Activated T-helper 9 cell treated with anti-CD3 and anti-CD28 coated beads, Interleukin-2, amount 50 U/mL, for 16 hours (primary cell): ENCODE measurements at places on chromosomes 13 and 19.

DNA sequence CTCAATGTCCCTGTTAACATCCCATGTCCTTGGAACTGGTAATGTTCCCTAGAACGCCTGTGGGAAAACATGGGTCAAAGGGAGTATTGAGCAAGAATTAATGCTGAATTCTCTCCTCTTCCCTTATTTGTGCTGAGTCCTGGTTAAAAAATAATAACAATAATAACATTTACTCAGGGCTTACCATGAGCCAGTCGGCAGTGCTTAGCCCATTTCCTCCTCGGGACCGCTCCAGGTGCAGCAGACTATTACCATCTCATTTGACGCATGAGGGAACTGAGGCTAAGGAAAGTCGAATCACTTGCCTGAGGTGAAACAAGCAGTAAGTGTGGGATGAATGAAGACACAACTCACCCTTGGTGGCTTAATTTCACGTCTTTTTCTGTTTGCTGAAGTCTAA is 33.6 kb upstream of the SLC15A1 start:
- no peak for DNase-seq

DNA sequence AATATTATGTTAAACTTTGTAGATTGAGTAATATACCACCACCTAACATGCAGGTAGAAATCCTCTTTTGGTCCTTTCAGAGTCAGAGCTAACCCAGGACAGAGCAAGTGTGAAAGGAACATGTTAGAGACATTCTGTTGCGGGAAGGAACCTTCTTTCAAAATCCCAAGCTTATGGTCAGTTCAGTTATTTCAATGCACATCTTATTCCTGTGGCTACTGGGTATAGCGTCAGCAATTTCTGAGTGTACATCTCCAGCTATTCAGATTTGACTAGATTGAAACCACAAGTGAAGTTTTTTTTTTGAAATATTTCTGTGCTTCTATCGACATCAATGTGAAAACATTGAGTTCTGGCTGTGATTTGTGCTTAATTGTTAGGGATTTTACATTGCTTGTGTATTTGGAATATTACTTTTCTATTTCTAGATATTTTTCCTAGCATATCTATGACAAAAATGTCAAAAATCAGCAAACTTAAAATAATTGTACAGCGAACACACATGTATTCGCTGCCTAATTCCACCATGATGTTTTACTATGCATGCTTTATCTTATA is 165.3 kb downstream of the LMO7 start:
- DNase-seq, result no peak

GRCh38 chr13:78958006-78958405 is 299.1 kb upstream of the OBI1 start:
- no peak for DNase-seq

DNA sequence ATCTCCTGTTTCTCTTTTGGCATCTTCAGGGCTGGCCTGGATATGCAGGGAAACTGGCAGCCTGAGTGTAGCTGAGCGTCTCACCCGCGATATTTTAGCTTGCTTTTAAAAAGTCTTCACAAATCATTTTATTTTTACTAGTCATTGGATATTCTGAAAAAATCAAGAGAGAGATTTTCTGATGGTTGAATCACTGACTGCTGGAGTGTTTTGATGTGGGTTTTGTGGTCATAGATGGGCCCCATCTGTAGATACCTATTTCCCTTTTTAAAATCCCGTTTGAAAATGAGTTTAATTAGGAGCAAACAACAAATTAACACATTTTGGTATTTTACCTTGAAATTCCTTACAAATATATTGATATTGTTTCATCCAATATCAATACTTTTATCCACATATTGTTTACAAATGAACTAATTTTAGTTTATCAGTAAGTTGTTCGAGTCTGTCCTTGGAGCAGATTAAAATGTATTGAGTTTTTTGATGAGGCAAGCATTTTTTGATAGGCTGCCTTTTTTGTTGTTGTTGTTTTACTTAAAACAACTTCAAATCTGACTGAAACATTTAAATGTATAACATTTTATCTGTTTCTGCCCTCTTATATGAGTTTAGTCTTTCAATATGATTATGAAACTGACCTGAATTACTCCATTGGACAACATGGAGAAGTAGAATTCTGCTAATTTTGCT is 21.5 kb upstream of the OXGR1 start:
- no peak for DNase-seq

DNA sequence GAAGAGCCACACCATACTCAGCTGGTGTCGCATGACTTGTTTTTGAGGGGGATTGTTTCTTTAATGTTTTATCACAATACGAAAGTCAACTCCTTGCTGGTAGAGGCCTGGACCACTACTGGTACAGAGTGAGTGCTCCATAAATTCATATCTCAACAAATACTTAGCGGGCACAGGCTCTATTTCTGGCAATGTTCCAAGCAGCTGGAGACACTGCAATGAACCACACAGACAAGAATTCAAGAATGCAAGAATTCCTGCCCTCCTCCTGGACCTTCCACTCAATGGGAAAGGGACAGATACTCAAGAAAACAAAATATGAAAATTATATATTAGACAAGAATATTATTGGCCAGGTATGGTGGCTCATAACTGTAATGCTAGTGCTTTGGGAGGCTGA is 5.1 kb upstream of the FXYD5 start:
- DNase-seq, result no peak

GRCh38 chr19:14480700-14481079 is 5.5 kb upstream of the PTGER1 start:
- DNase-seq, result no peak

- DNase-seq, result no peak
Measured at GRCh38 chr13:36903925-36904595, 16.0 kb downstream of the SMAD9 start.

GRCh38 chr13:29654384-29654783 is 58.9 kb upstream of the SLC7A1 start:
- DNase-seq, result no peak

GRCh38 chr19:40348961-40349507 is 539 bp downstream of the PLD3 start:
- no peak for DNase-seq

- DNase-seq, result no peak
Measured at GRCh38 chr13:21898459-21898858, 227.6 kb downstream of the FGF9 start.

- DNase-seq, result no peak
Measured at GRCh38 chr19:8242211-8242821, 33.1 kb downstream of the CERS4 start.

DNA sequence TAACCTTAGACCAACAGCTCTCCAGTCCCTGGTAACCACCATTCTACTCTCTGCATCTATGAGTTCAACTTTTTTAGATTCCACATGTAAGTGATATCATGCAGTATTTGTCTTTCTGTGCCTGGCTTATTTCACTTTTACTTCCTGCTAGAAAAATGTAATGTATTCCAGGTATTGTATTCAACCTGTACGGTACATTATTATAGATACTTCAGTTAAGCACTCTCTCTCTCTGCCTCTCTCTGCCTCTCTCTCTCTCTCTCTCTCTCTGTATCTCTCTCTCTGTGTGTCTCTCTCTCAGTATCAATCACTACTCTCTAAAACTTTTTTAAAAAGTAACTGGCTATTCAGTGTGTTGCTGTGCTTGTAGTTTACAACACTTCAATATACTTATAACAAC is 8.4 kb downstream of the DACH1 start:
- DNase-seq, result no peak

GRCh38 chr13:26976313-26976712 is 195.3 kb downstream of the USP12 start:
- no peak for DNase-seq

DNA sequence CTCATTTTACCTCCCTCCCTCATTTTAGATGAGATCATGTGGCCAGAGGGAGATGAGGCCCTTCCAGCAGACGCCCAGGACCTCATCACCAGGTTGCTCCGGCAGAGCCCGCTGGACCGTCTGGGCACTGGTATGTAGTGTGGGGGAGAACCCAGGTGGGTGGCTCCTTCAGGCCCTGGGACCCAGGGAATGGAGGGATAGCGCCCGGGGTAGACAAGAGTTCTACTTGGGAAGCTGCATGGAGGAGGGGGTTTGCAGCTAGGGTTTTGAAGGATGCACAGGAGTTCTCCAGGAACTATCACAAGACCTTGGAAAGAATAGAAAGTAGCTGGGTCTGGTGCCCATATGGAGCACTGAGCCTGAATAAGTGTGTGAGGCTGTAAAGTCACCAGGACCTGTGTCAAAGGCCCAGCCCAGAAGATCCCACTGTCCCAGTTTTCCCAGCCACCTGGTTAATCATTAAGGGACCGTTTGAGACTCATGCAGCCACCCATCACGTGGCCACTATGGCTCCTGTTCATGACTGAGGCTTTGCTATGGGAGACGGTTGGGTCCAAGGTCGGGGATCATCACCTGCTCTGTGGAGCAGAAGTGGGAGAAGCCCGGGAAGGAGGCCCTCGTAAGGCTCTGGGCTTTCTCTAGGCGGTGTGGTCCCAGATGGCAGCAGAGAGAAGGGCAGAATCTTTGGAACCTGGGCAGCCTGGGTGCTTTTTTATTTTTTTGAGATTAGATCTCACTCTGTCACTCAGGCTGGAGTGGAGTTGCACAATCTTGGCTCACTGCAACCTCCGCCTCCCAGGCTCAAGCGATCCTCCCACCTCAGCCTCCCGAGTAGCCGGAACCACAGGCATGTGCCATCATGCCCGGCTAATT is 17.0 kb upstream of the PIK3R2 start:
- no peak for DNase-seq

DNA sequence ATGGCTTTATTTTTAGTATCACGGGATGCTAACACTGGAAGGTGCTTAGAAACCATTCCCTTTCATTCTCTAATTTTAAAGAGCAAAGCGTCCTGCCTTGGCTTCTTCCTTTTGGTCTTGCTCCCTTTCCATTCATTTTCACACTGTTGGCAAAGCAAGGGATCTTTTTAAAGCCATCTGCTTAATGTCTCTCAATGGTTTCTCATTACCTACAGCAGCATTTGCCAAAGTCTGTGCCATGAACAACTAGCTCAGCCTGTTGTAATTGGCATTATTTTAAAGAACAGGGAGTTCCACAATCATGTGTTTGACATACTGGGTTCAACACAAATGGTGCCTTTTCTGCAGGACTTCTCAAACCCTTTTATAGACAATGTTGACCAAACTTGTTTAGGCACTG is 444.3 kb downstream of the GPC6 start:
- no peak for DNase-seq

GRCh38 chr13:31101472-31102170 is 60.1 kb downstream of the HSPH1 start:
- DNase-seq, result no peak

DNA sequence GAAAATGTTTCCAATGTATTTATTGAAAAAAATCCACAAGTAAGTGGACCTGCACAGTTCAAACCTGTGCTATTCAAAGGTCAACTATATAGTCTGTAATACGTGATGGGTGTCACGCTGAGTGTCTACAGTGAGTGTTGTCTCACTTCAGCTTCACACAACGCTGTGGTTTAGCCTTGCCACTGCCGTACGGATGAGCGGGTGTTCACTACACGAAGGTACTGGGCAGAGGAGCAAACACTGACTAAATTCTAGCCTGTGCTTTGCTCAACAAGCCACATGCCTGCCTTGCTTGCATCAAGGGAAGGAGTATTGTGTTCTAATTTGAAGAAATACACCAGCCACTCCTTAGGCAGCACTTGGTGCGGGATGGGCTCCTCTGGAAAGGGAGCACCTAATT is 3.4 kb upstream of the FFAR3 start:
- DNase-seq, result no peak

- no peak for DNase-seq
Measured at GRCh38 chr13:52377898-52378297, 28.1 kb downstream of the THSD1 start.

- no peak for DNase-seq
Measured at GRCh38 chr13:60759499-60759898, 362.5 kb downstream of the TDRD3 start.
